GM12865 (cell line): ENCODE measurements at places on chromosomes 3 and 15.

- no peak for DNase-seq
Observed at GRCh38 chr3:78148986-78149717, 1109.3 kb downstream of the ROBO2 start.

DNA sequence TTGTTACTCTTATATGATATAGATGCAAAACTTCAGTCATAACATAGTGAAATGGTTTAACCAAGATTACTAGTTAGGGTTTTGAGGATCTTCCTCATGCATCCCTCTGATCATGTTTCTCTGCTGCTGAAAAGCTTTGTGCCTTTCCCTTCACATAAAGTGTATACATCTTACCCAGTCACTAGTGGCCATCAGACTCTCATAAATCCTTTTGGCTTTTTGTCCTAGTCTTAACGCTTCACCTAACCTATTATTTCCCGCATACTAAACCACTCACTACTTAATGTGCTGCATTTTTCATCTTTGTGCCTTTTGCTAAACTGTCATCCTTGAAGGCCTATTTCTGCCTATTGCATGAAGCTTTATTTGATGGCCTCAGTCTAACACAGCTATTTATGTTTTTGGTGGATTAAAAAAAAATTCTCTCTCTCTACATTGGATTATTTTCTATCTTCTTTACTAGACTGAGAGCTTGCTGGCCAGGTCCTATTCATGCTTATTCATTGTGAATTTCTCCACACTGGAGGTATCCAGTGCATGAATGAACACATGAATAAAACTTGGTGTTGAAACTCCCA lies 717.6 kb upstream of the GOLIM4 start:
- no peak for DNase-seq

DNA sequence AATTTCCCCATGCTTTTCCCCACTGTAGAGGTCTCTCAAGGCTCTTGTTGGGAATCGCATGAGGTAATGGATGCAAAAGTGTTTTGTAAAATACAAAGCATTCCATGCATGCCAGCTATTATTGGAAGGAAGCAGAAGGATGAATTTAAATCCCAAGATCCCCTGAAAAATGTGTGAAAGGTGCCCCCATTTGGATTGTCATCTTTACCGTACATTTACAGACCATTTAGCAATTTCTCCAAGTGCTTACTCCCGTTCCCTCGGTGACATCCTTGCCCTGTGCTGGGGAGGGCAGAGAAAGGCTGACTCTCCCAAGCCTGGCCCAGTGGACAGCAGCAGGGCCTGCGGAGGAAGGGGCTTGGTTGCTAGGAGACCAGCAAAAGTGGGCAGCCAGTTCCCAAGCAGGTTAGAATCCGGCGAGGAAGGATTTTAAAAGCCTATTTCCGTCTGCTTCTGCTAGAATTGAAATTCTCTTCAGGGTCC lies 31.1 kb upstream of the NEO1 start:
- no peak for DNase-seq

DNA sequence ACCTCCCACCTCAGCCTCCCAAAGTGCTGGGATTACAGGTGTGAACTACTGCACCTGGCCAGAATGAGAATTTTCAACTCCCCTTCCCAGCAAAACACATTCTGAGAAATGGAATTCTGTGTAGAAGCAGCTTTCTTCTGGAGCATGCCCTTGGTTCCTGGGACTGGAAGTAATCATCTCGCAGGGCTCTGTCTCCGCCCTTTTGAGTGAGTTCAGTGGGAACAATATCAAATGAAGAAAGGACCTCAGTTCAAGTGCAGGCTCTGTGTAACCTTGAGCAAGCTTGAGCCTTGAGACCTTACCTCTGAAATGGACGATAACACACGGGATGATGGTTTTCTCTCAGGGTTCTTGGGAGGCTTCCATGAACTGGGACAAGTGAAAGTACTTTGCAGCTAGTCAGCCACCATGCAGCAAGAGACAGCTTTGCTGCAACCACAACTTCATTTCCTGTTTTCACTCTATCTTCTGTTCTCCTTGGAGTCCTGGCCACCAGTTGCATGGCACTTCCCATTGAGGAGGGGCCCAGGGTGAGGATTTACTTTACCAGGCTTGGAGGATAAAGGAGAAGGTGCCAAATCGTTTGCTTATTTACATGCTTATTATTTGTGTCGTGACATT lies 35.7 kb upstream of the IGF1R start:
- DNase-seq: no peak

GRCh38 chr3:134083626-134084241 lies 54.0 kb upstream of the SLCO2A1 start:
- no peak for DNase-seq

- DNase-seq: peak; percentile 28
Observed at GRCh38 chr15:96273317-96274086, 57.0 kb upstream of the NR2F2 start.

DNA sequence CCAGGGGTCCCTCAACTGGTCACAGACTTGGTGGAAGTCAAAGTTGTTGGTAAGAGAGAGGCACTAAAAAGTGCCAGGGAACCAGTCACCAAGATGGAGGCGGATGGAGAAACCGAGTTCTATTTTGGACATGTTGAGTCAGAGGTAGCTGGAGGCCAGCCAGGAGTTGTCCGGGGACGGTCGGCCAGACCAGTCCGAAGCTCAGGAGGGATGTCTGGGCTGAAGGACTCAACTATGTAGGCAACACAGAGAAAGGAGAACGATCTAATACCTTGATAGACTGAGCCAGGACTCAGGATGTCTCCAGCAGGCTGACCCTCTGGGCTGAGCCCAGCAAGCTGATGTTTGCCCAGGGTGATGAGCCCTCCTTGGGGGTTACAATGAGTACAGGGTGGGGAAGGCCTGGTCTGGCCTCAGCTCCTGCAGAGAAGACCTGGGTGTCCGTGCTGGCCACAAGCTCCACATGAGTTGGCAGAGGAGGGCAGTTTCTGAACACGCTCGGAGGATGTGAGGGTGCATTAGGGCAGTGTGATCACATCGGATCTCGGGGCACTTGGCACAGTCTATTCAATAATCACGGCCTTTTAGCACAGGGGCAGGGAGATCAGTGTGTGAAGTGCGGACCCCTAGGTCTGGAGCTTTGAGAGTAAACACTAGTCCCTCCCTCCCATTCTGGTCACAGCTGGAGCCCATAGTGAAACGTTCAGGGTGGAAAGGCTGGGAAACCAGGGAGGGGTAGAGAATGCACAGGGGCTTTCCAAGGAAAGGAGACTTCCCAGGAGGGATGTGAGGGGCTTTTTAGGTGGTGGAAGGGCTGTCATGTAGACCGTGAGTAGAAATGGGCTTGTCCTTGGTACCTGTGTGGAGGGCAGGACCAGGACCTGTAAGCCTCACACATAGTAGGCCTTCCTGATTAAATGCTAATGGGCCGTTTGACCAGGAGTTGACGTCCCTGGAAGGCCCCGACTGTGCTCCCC lies 111.9 kb downstream of the ETFA start:
- DNase-seq: no peak

DNA sequence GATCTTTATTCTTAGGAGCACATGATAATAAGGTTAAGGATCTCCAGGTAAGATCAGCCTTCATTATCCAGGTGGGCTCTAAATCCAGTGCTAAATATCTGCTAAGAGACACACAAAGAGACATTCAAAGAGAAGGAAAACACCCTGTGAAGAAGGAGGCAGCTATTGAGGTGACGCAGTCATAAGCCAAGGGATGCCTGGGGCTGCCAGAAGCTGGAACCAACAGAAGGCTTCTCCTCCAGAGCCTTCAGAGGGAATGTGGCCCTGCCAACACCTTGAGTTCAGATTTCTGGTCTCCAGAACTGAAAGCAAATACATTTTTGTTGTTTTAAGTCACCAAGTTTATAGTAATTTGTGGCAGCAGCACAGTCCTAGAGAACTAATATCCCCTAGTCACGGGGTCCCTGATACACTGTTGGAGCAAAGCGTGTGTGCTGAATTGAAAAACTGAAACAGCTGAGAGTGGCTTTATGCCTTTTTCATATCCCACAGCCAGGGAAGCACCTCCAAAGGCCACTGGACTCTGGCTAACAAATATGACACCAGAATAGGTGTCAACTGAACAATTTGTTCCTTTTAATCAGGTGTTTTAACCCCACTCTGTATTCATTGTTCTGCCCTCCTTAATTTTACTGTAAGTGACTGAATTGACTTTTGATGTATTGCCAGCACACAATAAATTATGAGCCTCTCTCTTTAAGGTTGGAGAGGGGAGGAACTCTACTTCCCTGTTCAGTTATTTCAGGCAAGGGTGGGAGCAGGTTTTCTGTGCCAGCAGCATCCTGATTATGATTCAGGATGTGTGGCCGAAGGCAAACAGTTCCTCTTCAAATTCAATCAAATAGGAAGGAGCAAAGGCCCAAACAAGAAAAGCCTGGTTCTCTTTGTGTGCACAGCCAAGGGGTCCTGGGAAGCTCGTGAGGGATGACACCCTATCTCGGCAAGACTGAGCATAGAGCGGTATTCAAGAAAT lies 151.8 kb upstream of the HES1 start:
- DNase-seq: no peak

GRCh38 chr15:67331676-67332075 lies 77.1 kb downstream of the IQCH start:
- DNase-seq: no peak

DNA sequence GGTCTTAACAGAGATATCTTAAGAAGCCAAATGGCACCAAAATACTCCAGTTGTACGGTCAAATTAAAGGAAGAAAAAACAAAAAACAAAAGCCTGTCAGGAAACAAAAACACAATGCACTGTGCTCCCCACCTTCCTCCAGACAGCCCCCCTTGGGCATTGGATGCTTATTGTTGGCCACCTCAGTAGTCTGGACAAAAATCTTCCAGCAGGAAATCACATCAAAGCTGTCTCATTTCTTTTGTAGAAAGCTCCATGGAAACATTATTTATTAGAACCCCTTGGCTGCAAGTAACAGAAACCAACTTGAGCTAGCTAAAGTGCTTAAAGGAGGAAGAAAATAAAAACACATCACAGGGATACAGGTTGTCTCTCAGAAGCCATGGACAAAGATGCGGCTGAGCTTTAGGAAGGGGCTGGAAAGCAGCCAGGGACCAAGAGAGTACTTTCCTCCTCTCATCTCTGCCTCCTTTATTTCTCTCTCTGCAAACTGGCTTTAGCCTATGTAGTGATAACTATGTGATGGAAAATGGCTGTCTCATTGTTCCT lies 651.5 kb upstream of the ADAMTS9 start:
- no peak for DNase-seq

GRCh38 chr3:2579206-2579605 lies 480.5 kb downstream of the CNTN4 start:
- DNase-seq: no peak

GRCh38 chr3:191350396-191351090 lies 20.2 kb upstream of the UTS2B start:
- DNase-seq: no peak

GRCh38 chr3:1019157-1019556 lies 73.7 kb upstream of the CNTN6 start:
- DNase-seq: no peak

DNA sequence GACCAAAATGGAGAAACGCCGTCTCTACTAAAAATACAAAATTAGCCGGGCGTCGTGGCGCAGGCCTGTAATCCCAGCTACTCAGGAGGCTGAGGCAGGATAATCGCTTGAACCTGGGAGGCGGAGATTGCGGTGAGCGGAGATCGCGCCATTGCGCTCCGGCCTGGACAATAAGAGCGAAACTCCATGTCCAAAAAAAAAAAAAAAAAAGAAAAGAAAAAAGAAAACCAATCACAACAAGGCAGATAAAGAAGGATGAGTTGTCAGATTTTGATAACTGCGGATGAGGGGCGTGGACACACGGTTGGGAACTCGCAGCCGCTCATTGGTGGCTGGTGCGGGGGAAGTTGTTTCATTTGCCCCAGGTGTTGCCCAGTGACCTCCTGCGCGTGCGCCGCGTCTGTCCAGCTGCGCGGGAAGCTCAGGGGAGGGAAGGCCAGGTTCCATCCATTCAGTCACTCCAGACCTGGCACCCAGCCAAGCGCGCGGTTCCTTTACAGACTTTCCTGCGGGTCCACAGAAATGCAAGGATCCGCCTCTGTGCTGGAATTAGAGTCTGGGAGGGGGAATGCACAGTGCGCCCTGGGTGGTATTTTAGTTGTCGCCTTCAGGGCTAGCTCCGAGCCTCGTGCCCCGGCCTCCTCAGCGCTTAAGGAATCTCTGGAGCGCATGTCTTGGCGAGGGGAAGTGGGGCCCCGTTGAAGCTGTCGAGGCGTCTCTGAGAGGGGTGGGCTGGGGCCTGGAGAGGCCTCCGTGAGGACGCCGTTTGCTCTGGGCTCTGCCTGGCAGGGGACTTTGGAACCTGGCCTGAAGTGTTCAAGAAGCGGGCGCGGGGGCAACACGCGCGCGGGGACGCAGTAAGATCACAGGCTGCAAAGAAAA lies 708 bp upstream of the GCHFR start:
- peak; percentile 64 for DNase-seq
